Stromal cell of bone marrow (primary cell): ENCODE measurements at places on chromosomes 3 and 15.

DNA sequence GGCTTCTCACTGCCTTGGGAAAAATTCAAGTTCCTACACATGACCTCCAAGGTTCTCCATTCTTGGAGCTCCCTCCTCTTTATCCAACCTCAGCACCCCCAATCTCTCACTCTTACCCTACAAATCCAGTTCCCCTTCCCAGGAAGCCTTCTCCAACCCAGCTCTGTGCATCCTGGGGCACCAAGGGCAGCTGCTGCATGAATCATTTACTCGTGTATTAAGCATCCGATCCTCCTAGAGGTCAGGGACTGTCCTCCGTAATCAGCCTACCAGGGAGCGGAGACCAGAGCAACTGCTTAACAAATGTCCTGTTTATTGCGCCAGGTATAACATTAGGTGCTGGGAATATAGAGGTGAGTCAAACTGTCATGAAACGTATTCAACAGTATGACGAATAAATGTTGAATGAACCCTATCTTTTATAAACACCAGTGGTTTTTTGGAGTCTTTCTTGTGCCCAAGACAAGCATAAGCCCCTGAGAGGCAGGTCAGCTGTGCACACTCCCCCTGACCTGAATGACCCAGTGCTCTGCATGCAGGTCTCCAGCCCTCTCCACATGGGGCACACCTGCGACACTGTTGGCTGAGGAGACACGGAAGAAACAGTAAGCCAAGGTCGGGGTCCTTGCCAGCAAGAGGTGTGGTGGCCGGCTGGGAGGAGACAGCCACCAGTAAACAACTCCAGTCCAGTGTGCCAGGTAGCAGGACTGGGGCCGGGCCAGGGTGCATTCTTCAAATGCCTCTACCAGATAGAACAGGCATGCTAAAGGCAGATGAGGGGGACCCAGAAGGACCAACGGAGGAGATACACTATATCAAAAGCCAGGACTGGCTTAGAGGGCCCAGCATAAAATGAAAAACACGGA lies 27.6 kb downstream of the ANP32A start:
- DNase-seq, result no peak

GRCh38 chr3:88180398-88180999 lies 30.7 kb downstream of the C3orf38 start:
- DNase-seq, result peak; percentile 42

- DNase-seq, result no peak
Measured at GRCh38 chr3:24837601-24838000, 343.0 kb upstream of the THRB start.

GRCh38 chr3:171614318-171614921 lies 154.2 kb upstream of the TNIK start:
- no peak for DNase-seq

- no peak for DNase-seq
Measured at GRCh38 chr3:16343101-16343500, 78.1 kb downstream of the OXNAD1 start.

DNA sequence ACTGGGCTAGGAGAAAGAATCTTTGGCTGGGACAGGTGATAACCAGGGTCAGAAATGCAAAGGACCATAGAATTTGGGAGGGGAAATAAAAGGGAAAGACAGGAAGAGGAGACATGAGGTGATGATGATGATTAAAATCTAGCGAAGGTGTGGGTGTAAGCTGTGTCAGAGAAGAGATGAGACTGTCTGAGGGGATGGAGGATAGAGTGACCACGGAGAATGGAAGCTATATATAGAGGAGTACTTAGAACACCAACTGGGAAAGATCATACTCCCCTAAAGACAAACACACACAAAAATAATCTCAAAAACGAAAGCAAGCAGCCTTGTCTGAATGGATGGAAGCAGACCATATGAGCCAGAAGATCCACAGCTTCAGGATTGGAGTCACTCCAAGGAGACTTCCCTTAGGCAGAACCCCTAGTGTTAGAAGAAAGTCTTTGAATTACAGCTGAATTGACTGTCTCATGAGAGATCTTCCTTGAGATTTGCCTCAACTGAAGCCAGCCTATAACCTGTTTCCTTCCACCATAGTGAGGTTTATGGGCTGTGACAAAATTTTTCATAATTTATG lies 115.2 kb upstream of the DAZL start:
- no peak for DNase-seq

- no peak for DNase-seq
Measured at GRCh38 chr3:87350367-87351199, 74.2 kb upstream of the POU1F1 start.

- peak; percentile 20 for DNase-seq
Measured at GRCh38 chr3:175111036-175111435, 251.9 kb downstream of the NAALADL2 start.

DNA sequence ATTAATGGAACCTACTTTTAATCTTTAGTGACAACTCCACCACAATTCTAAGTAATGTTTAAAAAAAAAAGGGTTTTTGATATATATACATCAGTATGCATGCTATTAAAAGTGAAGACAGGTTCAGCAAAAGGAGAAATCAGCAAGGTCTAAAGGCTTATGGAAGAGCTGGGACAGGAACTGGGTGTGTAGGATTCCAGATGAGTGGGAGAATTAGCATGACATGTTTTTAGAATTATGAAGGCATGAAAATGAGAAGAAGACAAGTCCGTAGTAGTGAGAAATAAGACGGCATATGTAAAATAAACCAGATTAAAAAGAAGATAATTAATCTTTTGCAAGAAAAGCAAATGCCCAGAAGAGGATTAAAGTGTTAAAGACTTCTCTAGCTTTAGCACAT lies 52.0 kb downstream of the CBLB start:
- no peak for DNase-seq

GRCh38 chr15:75307778-75308390 lies 25.2 kb downstream of the GOLGA6D start:
- DNase-seq, result no peak

- DNase-seq, result peak; percentile 0
Measured at GRCh38 chr15:39582977-39583595, 2.2 kb downstream of the THBS1 start.

DNA sequence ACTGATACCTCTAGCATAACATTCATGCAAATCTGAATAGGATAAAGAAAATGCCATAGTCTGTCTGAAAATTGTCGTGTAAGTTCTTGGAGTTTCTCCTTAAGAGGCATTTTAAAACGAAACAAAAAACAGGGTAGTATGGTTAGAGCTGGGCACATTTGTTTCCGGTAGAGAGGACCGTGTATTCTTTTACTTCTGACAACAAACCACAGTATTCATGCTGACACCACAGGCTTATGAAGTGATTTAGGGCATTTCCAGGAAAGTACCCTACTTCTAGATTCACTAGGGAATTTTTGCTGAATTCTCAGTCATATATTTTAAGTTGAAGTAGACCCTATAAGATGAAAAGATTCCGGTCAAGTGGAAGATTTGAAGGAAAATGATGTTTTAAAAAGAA lies 541.3 kb downstream of the UNC13C start:
- no peak for DNase-seq

DNA sequence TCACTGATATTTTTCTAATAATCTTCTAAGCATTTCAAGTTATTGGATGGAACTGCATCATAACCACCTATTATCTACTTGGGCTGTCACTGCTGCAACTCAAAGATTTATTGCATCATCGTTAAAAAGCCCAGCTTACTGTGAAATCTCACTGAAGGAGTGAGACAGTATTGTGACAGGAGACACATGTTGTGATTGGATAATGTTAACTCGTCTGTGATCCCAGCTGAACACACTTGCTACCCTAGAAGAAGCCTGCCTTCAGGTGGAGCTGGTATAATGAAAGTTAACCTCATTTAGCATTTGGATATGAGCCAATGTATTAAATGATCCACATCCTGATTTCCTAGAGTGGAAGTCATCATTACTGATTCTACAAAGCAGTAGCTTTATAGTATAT lies 138.1 kb downstream of the MAP2K5 start:
- no peak for DNase-seq

DNA sequence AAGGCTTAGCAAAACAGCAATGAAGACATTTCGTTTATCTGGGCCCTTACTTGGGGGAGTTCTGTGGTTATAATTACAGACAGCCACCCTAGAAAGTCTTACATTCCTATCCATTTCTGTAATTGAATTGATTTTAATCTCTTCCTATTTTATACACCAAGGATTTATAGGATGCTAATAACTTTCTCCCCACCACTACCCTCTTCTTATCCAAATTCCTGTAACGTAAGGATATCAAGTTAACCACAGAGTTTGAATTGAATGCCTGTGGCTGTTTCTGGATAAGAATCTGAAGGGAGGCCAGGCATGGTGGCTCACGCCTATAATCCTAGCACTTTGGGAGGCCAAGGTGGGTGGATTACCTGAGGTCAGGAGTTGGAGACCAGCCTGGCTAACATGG lies 78.6 kb downstream of the MLH1 start:
- DNase-seq, result no peak

DNA sequence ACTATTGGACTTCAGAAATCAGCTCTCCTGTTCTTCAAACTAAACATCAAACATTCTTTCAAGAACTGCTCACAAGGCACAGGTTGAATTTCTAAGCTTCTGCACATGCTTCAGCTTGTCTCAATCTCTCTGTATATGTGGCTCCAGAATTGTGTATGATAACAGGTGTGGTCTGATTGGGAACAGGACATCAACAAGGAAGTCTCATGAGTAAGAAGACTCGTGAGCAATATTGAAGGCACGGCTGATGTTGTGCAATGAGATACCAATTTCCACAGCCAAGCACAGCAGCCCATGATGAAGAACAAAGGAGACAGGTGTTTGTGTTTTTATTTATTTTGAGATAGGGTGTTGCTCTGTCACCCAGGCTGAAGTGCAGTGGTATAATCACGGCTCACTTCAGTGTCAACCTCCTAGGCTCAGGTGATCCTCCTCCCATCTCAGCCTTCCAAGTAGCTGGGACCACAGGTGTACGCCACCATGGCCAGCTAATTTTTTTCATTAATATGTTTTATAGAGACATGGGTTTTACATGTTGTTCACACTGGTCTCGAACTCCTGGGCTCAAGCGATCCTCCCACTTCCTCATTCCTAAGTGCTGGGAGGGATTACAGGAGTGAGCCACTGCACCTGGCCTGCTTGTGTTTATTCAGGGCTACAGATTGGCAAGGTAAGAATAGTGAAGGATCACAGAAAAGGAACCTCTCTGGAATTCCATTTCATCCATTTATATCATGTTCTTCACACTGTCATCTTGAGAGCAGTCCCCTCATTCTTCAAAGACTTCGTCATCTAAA lies 32.2 kb upstream of the ABHD17C start:
- DNase-seq, result no peak

- DNase-seq, result peak; percentile 88
Measured at GRCh38 chr15:51759557-51760070, 8.2 kb downstream of the TMOD2 start.

- DNase-seq, result peak; percentile 56
Measured at GRCh38 chr15:70236341-70237086, 138.8 kb upstream of the TLE3 start.

DNA sequence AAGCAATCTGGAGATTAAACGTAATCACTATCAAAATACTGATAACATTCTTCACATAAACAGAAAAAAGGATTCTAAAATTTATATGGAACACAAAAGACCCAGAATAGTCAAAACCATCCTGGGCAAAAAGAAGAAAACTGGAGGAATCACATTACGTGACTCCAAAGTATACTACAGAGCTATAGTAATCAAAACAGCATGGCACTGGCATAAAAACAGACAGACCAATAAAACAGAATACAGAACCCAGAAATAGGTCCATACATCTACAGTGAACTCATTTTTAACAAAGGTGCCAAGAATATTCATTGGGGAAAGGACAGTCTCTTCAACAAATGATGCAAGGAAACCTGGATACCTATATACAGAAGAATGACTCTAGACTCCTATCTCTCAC lies 621.9 kb upstream of the CCDC54 start:
- no peak for DNase-seq

GRCh38 chr15:63288778-63289378 lies 11.5 kb downstream of the APH1B start:
- DNase-seq, result peak; percentile 49

- no peak for DNase-seq
Measured at GRCh38 chr3:120017692-120018091, 76.6 kb downstream of the GSK3B start.

- DNase-seq, result no peak
Measured at GRCh38 chr3:123899300-123899865, 15.3 kb upstream of the MYLK start.

DNA sequence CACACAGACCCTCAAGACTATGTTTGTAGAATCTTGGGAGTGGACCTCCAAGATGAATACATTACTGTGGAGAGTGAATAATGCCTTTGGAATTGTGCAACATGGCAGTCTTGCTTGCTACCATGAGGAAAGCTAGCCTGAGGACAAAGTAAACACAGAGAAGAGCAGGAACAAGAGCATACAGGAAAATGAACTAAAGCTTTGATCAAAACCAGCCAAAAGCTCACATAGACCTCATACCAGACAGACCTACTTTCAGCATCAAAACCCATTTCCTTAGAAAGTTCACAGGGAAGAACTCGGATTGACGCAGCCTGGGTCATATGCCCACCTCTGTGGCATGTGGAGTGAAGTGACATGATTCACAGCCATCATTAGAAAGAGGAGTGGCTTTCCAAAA lies 3.3 kb upstream of the RAB8B start:
- DNase-seq, result no peak

DNA sequence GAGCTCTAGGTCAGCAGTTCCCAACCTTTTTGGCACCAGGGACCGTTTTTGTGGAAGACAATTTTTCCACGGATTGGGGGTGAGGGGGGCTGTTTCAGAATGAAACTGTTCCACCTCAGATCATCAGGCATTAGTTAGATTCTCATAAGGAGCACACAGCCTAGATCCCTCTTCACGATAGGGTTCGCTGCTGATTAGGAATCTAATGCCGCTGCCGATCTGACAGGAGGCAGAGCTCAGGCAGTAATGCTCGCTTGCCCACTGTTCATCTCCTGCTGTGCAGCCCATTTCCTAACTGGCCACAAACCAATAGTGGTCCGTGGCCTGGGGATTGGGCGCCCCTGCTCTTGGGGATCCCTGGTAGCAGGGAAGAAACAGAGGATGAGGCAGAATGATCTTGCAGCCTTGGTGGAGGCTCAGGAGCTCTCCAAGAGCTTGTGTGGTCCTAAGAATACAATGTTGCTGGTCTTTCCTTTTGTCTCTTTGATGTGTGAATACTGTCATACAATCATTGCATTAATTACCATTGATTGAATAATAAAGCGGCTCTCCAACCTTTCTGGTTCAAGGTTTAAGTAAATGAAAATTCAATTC lies 183.2 kb downstream of the FNDC3B start:
- no peak for DNase-seq

DNA sequence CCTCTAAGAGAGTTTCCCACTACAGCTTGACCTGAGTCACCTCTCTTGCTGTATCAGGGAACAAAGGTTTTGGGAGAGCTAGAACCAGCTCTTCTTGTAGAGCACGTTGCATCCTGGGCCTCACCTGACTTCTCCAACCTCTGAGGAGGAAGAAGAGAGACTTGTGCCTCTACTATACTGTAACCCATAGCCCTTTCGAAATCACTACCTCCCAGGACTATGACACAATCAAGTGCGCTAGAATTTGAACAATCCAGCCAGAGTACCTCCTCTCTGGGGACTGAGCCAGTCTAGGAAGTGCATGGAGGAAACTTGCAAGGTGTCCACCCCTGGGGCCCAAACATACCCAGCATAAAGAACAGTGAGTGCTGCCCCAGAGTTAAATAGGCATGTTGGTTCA lies 192.8 kb upstream of the BHLHE40 start:
- DNase-seq, result no peak
